NCI-H1417 (cell line): ENCODE measurements at places on chromosomes 16 and 17.

- peak; percentile 91 for DNase-seq
Measured at GRCh38 chr17:49224198-49224996, 6.2 kb downstream of the PHOSPHO1 start.

- no peak for DNase-seq
Measured at GRCh38 chr17:45220079-45220478, 1.6 kb upstream of the FMNL1 start.

GRCh38 chr17:66843627-66844026, 8.7 kb downstream of the CACNG5 start:
- no peak for DNase-seq

GRCh38 chr17:57597531-57598453, 147.3 kb downstream of the CCDC182 start:
- DNase-seq, result peak; percentile 87

DNA sequence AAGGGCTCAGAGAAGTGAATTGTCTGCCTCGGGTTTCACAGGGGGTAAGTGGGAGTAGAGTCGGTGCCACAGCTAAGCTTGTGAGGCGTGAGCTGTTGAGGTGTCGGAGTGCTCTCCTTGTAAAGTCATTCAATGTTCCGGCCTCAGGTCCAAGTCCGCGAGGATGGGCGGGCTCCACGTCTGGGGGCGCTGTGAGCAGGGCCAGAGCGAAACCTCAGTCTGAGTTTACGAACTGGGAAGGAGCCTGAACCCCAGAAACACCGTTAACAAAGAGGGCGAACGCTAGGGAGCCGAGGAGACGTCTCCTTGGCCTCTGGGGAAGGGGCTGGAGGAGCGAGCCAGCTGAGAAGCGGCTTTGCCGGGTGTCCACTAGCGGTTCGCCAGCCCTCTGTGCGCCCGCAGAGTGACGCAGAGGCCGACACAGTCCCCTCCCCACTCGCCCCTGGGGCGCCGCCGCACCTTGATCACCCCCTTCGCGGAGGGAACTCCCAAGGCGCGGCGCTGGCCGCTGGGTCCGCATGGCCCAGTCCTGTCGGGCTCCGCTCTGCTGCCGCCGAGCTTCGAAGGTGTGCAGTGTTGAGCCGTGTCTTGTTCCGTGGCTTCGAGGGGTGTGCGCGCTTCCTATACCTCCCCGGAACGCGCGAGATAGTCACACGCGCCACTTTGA, 4.9 kb downstream of the IRX3 start:
- no peak for DNase-seq

- DNase-seq, result peak; percentile 51
Measured at GRCh38 chr17:63525190-63525946, 2.2 kb downstream of the KCNH6 start.

- DNase-seq, result no peak
Measured at GRCh38 chr17:77553459-77554066, 404.9 kb upstream of the TNRC6C start.

- DNase-seq, result no peak
Measured at GRCh38 chr17:18968945-18969887, 17.3 kb downstream of the SLC5A10 start.

GRCh38 chr16:58128711-58129096, 477 bp downstream of the CFAP20 start:
- no peak for DNase-seq

DNA sequence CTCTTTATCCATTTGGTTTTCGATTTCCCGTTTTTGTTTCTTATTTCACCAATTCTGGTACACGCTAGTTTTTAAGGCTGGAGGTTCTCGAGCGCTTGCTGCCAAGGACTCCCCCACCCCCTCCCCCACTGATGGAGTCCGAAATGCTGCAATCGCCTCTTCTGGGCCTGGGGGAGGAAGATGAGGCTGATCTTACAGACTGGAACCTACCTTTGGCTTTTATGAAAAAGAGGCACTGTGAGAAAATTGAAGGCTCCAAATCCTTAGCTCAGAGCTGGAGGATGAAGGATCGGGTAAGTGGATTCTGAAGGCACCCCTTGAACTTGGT, 825 bp downstream of the RPTOR start:
- no peak for DNase-seq

GRCh38 chr17:1941272-1942065, 83.7 kb downstream of the RTN4RL1 start:
- no peak for DNase-seq

- DNase-seq, result no peak
Measured at GRCh38 chr16:74601126-74601871, 5.6 kb downstream of the GLG1 start.

- DNase-seq, result no peak
Measured at GRCh38 chr16:49278944-49279725, 2.5 kb downstream of the CBLN1 start.

DNA sequence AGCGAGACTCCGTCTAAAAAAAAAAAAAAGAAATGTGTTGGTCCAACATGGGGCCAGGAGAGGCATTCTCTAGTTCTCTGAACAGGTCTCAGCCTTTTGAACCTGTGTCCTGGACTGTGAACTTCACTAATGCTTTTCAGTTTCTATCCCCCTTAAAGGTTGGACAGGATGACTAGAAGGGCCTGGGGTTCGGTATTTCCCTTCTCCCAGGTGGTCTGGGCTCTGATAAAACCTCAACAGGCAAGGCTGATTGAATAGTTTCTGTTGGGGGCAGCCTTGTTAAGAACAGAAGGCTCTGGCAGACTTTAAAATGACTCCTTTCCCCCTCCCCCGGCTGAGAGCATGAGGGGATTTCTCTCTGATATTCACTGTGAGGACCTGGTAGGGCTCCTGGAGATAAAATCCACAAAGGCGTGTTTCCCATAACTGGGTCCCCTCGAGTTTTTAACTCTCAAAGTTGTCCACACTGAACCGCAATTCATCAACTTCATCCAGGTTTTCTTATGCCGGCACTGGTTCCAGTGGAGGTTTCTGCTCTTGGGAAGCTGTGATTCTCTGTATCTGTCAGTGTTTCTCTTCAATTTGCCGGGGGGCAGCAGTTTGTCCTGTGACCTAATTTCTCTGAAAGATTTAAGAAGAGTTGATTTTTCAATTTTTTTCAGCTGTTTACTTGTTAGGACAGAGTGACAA, 91.3 kb downstream of the METRNL start:
- no peak for DNase-seq

- no peak for DNase-seq
Measured at GRCh38 chr16:65285128-65286048, 163.5 kb upstream of the CDH11 start.

GRCh38 chr16:22726868-22727267, 87.1 kb upstream of the HS3ST2 start:
- no peak for DNase-seq

- DNase-seq, result no peak
Measured at GRCh38 chr16:8620535-8620934, 963 bp upstream of the METTL22 start.

- no peak for DNase-seq
Measured at GRCh38 chr17:4272213-4272971, 8.6 kb upstream of the ANKFY1 start.

DNA sequence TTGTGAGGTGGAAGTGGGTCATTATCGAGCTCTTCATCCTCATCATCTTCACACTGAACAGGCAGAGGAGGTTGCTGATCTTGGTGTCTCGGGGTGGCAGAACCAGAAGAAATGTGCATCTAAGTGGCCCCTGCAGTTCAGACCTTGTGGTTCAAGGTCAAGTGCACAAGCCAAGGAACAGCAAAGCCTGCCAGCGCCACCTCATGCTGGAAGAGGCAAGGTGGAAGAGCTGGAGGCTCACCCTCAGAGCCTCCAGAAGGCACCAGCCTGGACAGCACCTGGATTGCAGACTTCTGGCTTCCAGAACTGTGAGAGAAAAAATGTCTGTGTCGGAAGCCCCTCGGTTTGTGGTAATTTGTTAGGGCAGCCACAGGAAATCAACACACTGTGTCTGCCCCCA, 32.7 kb downstream of the IFT140 start:
- DNase-seq, result no peak

DNA sequence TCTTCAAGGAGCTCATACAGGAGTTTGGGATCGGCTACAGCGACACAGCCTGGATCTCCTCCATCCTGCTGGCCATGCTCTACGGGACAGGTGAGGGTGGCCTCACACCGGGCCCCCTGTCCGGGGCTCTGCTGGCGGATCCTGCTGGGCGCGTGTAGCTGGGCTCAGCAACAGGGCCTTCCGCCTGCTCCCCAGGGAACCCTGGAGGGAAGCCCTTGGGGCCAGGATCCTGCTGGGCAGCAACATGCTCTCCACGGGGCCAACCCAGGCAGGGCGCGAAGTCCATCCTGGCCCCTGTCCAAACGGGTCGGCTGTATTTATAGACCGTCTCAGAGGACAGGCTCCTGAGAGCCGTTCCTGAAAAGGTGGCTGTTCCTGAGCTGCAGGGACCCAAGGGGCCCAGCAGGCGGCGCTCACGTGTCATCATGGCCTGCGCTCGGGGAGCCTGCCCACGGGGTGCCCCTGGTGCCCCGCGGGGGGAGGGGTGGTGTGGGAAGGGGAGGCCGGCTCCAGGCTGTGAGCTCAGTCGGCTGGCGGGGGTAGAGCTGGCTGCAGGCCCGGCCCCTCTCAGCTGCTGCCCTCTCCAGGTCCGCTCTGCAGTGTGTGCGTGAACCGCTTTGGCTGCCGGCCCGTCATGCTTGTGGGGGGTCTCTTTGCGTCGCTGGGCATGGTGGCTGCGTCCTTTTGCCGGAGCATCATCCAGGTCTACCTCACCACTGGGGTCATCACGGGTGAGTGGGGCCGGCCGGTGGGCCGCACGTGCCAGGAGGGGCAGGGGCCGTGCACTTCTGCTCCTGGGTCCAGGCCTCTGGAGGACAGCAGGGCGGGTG, 7.5 kb downstream of the SLC16A3 start:
- DNase-seq, result peak; percentile 80

DNA sequence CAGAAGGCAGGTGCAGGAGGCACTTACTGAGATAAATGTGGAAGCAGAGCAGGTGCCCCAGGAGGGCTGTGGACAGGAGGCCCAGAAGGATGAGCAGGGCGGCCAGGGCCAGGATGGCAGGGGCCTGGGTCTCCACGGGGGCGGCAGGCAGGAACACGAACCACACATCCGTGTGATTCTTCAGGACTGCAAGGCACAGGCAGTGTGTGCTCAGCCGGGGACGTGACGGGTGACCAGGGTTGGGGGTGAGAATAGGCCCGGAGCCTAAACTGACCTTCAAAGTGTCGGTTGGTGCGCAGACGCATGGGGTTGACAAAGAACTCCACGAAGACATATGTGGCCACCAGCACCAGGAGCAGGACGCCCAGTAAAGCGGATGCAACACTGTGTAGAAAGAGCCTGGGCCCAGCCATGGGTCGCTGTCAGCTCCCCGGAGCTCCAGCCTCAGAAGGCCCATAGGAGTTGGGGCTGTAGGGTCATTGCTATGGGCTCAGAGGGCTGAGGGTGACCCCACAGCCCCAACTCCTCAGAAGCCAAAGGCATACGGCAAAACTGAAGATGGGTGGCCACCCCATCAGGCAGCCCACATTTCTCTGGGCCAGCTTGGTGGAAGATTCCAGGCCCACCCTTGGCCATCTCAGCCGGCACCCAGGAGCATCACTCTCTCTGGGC, 5.4 kb upstream of the TPPP3 start:
- DNase-seq, result no peak

GRCh38 chr17:4833941-4834680, 971 bp downstream of the MINK1 start:
- DNase-seq, result no peak

GRCh38 chr17:81710514-81711308, 1.4 kb upstream of the SLC25A10 start:
- no peak for DNase-seq

DNA sequence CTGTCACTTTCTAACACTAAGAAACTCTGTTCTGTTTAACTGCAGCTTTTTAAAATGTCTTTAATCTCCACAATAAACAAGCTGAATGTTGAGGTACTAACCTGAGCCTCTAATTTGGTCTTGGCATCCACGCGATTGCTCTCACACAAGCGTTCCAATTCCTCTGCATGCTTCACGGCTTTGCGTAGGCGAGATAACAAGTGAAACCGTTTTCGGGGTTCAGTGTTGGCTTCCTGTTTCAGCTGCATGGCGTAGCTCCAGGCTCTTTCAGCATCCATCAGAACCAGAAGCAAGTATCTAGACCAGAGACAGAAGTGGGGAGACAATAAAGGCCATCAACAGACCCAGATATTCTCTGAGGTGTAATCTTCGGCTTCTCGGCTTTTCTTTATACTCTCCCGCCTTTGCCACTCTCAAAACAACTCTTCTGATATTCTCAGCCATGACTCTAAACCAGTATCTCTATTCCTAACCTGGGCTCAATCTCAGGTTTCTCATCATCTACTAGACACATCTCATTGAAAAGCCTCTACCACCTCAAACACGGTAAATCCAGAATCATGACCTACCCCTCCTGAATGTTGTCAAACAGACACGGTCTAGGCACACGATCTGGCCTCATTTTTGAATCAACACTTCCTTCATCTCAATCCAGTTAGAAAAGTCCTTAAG, 8.3 kb downstream of the SRP68 start:
- no peak for DNase-seq

DNA sequence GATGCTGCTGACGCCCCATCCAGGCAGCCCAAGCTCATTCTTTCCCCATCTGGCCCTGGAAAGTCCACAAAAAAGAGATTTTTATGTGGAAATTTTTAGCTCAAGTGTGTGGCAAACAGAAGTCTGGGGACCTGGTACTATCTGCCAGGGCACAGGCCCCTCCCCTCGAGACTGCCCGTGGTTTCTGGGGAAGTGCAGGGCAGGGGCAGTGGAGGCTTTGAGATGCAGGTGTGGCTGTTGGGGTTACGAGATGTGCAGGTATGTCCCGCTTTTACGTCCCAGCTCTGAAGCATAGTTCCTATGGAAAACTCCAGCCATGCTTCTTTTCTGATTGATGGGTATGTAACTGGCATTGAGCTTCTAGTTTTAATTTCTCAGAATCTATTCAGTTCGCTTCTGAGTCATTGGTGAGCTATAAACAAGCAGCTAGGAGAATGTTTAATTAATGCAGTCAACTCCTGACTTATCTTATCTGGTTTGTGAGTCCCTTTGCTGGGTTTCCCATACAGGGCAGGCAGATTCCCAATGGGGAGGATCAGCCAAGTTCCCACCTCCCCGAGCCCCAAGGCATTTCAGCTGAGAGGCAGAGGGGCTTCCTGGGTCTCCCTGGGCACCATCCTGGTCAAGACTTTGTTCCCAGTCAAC, 16.2 kb downstream of the TBX4 start:
- DNase-seq, result no peak

GRCh38 chr16:71956486-71956885, 43.7 kb downstream of the PKD1L3 start:
- DNase-seq, result no peak

DNA sequence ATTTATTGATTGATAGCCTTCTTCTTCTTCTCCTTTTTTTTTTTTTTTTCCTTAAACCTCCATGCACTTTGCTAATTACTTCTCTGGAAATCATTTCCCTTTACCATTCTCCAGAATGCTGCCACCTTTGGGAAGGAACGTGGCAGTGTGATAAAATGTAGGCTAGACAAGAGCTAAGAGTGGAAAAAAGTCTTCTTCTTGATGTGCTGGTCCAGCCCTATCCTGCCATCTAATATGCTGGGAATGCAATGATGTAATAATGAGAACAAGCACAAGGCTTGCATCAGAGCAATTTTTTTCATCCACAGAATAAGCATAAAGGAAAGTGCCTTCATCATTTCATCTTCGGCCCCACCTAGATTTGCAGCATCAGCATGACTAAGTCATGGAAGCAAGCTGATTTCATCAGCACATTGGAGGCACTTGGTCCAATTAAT, 128.7 kb upstream of the ZFHX3 start:
- no peak for DNase-seq

GRCh38 chr16:58530179-58530578, 14.9 kb downstream of the SETD6 start:
- DNase-seq, result no peak
